Activated CD4-positive, CD25-positive, alpha-beta regulatory T cell (primary cell): ENCODE measurements at places on chromosomes 12 and 14.

DNA sequence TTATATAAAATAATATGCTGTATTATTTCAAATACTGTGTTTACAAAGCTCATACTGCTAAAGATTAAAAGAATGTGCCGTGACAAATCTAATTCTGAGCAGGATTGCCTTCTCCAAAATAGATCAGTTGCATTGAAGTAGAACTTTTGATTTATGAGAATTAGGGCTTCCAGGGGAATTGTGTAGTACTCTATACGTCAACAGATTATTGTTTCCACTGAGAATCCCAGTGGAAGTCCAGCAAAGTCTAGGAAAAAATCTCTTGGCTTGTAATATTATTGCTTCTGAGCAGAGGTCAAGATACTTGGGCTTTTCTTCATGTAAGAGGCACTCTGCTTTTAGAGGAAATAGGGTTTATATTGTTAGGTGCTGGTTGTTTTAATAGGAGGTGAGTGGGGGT lies 133.9 kb downstream of the TRHDE start:
- DNase-seq: no peak

- no peak for DNase-seq
Observed at GRCh38 chr12:105256011-105256410, 20.0 kb upstream of the APPL2 start.

DNA sequence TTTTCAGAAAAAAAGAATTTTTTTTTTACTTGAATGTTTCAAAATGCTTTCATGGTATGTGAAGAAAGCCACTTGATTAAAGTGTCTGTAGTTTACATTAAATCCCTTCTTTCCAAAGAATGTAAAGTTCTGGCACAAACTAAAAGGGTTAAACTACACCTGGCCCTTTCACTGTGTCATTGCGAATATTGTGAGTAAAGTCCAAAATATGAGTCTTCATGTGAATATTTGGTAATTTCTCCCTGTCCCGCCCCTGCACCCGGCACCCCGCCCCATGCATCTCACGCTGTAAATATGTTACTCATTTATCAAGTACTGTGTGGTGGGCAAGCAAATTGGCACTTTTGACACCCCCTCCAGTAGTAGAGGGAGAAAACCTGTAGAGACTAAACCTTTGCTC lies 274.7 kb downstream of the TTC6 start:
- DNase-seq: no peak

DNA sequence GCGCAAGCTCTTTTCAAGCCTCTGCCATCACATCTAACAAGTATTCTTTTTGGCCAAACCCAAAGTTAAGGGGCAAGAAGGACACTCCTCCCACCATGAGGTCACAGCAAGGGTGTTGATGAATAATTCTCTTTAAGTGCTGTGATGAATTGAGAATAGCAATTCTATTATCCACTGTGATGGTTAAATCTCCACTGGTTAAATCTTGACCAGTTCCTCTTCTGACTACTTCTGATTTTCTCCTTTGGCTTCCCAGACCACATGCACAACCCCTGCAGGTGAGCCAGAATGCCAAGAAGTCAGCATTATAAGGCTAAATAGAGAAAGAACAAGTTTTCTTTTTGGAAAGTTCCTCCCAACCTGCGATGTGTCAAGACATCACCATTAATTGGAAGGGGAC lies 90.6 kb upstream of the BCL2L14 start:
- no peak for DNase-seq

- peak; percentile 26 for DNase-seq
Observed at GRCh38 chr12:7933255-7933726, 2.7 kb downstream of the SLC2A3 start.

DNA sequence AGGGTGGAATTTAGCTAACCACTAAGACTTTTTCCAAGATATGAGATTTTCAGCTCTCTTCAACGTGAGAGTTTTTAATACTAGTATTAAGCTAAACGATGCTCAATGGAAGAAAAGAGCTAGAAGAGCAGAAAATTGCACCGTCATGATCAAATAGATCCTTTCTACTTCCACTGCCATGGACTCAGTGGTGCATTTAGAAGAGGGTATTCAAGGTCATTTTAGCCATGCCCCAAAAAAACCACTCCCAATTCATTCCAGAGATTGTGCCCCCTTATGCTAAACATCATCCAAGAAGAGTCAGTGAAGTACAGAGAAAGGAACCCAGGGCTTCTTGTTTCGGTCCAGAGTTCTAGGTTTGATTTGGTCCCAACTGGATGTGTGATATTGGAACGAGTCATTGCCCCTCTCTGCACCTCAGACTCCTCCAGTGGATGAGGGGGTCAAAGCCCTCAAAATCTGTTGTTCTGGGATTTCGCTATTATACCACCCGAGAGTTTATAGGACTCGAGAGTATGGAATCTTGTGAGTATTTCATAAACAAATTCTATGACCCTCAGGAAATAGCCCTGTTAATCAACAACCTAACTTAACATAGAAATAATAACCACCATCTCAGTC lies 55.2 kb downstream of the DAD1 start:
- no peak for DNase-seq

GRCh38 chr14:66069830-66070541 lies 416.2 kb upstream of the CCDC196 start:
- DNase-seq: no peak

DNA sequence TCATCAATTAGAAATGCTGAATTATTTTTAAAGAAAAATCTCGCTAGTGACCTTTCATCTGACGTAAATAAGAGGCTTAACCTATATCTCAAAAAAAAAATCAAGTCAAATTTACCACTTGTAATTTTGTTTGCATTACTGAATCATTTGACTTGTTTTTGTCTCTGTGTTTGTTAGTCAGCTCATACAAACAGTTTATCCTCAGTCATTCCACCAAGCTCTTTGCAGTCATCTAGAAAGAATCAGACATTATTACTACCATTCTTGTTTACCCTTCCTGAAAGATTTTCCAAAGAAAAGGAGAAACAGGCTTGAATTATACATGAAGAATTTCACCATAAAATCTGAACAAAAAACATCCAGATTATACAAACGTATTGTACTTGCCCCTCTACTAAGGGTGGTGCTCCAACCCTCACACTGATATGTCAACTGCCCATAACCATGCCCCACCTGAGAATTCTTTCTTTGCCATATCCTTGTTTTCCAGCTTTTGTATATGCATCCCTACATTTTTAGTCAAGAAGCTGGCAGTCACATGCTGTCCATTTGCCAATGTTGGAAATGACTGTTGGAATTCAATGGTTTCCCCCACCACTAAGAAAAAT lies 257.2 kb downstream of the PAWR start:
- DNase-seq: no peak
